ENCODE measurements at places on chromosomes 1 and 21.

GRCh38 chr1:206589206-206589605, 23.1 kb downstream of the EIF2D start:
- no peak for DNase-seq

DNA sequence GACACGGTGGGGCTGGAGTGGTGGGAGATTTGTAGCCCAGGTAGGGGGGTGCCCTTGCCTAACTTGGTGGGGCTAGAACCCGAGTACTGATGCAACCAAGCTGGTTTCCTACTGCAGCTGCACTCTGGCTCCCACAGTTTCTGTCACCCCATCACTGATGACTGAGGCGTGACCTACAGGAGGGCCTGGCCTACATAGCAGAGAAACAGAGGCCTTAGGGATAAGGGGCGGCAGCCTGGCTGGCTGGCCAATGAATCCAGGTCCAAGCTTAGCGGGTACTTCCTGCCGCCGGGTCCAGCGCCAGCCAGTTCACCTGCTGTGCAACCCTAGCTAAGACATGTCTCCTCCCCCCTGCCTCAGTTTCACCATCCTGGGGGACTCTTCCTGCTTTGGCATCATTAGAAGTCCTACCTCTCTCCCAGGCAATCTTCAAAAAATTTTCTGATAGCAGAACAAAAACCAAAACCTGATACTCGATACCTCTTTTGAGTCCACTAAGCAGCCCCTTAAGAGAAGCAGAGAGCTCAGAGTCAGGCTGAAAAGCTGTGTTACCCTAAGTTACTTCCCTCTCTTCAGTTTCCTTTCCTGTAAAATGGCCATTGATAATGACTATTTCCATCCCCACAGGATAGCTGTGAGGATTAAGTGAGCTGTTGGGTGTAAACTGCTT, 27.3 kb upstream of the RNF19B start:
- no peak for DNase-seq

DNA sequence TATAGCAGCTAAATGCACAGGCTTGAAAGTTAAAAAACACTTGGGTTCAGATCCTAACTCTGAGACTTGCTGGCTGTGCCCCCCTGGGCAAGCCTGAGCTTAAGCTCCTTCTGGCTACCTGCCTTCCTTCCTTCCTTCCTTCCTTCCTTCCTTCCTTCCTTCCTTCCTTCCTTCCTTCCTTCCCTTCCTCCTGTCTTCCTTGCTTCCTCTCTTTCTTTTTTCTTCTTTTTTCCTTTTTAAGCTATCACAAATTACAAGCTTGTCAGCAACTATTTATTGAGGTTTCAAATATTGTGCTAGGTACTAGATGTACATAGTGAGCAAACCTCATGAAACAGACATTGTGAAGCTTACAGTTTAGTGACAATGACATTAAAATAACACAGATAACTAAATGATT, 15.1 kb downstream of the SGIP1 start:
- DNase-seq, result no peak

DNA sequence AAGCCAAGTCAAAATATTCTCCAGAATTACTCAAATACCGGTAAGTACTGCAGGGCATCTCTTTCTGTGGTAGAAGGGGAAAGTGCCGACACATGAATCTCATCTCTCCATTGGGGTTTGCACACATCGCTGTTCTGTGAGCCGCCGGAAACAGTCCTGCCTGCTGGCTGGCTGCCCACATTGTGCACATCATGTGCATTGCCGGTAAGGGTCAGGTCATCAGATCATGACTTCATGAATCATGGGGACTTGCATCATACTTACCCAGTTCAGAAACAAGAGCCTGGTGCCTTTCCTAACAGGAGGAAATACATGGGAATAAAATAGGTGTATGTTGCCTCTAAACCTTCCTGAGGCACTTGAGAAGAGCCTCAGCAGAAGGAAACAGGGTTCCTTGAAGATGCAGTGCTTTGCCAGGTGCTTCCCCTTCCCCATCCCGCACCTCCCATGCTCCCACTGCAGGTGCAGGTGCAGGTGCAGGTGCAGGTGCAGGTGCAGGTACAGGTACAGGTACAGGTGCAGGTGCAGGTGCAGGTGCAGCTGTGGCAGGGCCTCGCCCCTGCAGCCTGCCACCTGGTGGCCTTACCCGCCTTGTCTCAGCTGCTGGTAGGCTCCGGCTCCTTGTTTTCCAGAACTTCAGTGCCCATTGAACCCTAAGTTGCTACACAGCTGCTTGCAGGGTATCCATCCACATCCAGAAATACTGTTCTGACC, 26.5 kb downstream of the GPR137B start:
- DNase-seq, result no peak

DNA sequence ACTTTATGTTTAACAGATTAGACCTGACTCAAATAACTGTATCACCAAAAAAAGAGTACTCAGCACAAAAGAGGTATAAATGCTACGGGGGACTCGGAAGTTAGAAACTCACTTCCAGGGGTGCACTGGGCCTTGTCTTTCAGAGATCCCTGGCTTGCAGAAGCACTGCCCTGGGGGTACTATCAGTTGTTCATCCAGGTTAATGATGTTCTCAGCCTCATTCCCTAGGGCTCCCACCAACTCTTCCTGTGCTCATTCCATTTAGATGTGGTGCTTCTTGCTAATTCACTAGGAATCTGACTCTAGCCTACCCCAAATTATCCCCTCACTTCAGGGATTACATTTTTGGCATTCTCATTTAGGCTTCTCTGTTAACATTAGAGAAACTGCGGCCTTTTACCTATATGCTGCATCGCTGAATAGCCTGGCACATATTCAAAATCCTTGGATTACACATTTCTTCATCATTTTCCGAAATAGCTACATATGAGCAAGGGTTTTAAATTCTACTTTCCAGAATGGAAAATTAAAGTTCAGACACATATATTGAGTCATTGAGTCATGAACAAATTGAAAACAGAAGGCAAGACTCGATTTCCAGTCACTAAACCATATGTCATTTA, 338.5 kb downstream of the KCTD3 start:
- DNase-seq, result no peak

GRCh38 chr1:19382222-19382621, 70.1 kb downstream of the SLC66A1 start:
- DNase-seq, result no peak

- no peak for DNase-seq
These were observed 32.7 kb upstream of the ANGPTL7 start for GRCh38 chr1:11156441-11156840.

DNA sequence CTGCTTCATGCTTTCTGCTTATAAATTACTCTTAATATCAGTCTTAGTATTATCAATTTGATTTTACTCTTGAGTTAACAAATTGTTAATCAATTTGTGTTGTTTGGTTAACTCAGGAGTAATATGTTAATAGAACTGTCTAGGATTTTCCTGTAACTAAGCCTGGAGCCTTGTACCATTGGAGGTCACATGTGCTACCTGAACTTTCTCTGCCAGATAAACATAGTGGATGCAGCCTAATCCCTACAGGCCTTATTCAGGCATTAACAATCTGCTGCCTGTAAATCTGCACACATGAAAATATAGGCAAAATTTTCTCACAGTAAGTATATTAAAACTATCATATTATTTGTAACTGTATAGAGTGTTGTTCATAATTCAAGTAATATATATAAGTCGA, 47.1 kb upstream of the TMPRSS2 start:
- DNase-seq, result no peak

DNA sequence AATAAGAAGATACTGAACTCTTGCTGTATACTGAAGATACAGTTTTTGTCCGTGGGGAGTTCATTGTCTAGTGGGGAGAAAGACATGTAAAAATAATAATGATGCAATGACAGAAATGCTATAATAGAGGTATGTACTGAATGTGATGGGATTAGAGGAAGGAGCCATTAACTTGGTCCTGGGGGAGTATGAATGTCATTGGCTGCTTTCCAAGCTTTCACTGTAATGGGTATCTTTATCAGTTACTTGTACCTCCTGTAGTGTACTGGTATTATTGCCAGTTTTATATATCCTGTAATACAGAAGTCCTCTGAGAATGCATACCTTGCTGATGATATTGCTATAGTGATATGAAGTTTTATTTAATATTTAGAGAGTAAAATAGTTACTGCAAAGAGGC, 7.4 kb downstream of the BTBD8 start:
- DNase-seq, result no peak

DNA sequence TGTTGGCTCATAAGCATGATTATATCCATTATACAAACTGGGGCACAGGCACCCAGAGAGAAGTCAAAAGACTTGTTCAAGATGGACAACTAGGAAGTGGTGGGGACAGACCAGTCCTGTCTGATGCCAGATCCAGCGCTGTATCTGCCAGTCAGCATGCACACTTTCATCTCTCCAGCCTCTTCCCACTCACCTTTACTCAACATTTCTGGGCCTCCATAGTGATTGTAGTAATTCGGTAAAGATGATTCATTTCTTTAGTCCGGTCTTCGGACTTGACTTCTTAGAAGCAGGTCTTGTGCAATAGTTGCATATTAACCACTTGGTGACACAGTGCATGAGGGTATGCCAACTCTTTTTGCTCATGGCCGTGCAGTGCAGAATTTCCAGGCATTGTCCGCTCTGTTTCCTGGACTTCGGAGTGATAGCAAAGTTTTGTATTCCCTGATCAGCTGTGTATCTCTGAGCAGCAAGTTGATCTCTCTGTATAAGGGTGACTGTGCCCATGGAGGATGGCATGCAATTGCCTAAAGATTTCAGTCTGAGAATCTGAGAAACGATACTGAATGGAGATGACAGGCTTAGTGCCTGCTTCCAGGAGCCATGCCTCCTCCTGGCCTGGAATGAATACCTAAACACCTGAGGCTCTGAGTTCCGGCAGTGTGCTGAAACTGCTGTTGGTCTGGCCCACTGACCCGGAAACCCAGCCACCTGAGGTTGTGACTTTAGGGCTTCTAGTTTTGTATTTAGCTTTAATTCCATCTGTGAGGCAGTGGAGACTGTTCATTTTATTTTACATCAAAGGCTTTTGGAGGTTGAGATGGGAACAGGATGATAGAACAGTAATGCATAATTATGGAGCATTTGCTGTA, 39.0 kb downstream of the GALNT2 start:
- DNase-seq, result no peak

DNA sequence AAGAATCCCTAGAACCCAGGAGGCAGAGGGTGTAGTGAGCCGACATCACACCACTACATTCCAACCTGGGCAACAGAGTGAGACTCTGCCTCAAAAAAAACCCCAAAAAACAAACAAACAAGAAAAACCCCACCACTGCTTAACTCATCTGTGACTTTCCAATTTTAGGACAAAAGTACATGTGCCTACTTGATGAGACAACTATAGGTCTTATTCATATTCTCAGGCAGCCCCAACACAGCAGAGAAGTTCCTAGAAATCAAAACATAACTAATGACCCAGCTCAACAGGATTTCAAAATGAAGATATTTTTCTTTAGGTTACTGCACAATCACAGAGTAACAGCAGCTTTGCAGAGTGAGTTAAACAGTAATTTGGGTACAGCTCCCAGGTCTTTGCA, 26.4 kb downstream of the TIAM1 start:
- DNase-seq, result no peak

GRCh38 chr1:41342774-41343355, 18.4 kb upstream of the FOXO6 start:
- DNase-seq, result no peak

GRCh38 chr1:5108740-5109139, 454.3 kb downstream of the AJAP1 start:
- DNase-seq, result no peak

DNA sequence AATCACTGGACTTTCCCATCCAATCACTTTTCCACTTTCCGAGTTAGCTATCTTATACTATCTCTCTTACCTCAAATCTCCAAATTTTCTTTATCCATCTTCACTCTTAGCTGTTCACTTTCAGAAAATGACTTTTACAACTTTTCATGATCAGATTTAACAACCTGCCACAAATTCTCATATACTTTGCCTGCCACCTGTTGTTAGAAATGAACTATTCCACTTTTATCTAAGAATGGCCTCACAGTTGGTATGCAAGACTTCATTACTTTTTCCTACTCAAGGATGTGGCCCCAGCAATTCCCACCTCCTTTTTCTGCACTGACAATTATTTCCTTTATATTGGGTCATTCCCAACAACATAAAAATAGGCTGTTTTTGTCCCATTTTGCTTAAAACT, 93.6 kb upstream of the DEPDC1 start:
- DNase-seq, result no peak

GRCh38 chr1:170369000-170369399, 163.0 kb upstream of the GORAB start:
- no peak for DNase-seq

DNA sequence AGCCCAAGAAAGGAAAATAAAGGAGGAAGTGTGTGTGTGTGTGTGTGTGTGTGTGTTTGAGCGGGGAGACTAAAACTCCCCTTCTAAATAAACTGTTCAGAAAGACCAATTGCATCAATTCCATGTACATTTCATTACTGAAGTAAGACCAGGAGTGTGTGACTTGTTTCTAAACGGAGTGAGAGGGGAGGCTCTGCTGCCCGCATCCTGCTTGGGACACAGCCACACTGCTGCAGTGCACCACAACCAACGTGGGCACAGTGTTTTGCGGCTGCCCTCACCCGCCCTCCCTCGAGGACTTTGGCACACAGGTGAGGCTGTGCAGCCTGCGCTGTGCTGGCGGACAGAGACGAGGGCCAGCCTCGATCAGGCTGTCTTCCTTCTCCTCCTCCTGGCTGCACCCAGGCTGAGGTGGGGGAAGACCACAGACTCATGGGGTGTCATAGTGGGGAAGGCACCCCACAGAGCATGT, 31.0 kb upstream of the H6PD start:
- DNase-seq, result peak; percentile 72

- no peak for DNase-seq
These were observed 387.8 kb upstream of the LYPLAL1 start for GRCh38 chr1:218785928-218786327.

DNA sequence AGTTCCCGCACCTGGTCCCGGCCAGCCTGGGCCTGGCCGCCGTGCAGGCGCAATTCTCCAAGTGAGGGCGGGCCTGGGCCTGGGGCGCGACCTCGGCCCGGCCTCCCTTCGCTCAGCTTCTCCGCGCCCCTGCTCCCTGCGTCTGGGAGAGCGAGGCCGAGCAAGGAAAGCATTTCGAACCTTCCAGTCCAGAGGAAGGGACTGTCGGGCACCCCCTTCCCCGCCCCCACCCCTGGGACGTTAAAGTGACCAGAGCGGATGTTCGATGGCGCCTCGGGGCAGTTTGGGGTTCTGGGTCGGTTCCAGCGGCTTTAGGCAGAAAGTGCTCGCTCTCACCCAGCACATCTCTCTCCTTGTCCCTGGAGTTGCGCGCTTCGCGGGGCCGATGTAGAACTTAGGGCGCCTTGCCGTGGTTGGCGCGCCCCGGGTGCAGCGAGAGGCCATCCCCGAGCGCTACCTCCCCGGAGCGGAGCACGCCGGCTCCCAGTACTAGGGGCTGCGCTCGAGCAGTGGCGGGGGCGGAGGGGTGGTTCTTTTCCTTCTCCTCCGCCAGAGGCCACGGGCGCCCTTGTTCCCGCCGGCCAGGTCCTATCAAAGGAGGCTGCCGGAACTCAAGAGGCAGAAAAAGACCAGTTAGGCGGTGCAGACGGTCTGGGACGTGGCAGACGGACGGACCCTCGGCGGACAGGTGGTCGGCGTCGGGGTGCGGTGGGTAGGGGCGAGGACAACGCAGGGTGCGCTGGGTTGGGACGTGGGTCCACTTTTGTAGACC, 1.2 kb downstream of the OLIG1 start:
- DNase-seq, result no peak

Data from Jurkat, Clone E6-1 (cell line).